Ammon's horn (tissue), 1 donor: ENCODE measurements at places on chromosomes 6 and 20.

- no peak for DNase-seq
These were observed 90.9 kb upstream of the INSM1 start for GRCh38 chr20:20276811-20277530.

GRCh38 chr6:167558246-167559177 is 233.6 kb downstream of the TTLL2 start:
- no peak for DNase-seq

DNA sequence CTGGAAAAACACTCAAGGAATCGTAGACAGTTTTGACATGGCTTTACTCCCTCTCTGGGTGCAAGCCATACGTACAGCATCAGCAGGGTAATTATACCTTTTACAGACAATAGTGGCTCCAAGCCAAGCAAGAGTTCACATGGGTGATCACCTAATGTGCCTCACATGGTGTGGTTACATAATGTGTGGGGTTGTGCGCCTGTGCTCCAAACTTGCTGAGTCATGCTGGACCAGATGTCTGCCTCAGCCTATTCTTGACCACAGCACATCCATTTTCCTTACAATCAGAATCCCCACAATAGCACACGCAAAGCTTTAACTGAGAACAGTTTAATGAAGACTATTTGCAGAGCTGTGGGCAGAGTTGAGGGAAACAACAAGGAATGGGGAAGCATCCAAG is 74.5 kb downstream of the ALDH8A1 start:
- no peak for DNase-seq

GRCh38 chr20:57257701-57258453 is 8.6 kb downstream of the BMP7 start:
- DNase-seq, result peak; percentile 66

- DNase-seq, result no peak
These were observed 208.8 kb upstream of the PLCB4 start for GRCh38 chr20:8860011-8860495.
